NCI-H510A treated with DMSO at 0.1 percent for 48 hours (cell line): ENCODE measurements at places on chromosomes 1 and 21.

- no peak for DNase-seq
Measured at GRCh38 chr1:193111641-193112090, 6.5 kb upstream of the GLRX2 start.

DNA sequence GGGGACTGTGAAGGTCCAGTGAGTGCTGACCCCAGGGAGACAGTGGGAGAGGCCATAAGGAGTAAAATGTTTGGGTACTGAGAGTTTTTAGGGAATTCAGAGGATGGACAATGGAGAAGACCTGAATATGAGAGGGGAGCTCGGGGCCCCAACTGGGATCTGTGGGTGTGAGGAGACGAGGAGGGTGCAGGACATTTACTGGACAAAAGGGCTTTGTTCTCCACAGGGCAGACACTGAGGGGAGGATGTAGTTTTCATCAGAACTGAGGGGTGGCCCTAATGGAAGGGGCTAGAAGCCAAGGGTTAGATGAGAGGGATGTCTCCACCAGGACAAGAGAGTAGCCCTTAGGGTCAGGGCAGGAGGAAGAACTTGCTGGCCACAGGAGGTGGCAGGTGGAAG lies 30.0 kb downstream of the TMCC2 start:
- no peak for DNase-seq

DNA sequence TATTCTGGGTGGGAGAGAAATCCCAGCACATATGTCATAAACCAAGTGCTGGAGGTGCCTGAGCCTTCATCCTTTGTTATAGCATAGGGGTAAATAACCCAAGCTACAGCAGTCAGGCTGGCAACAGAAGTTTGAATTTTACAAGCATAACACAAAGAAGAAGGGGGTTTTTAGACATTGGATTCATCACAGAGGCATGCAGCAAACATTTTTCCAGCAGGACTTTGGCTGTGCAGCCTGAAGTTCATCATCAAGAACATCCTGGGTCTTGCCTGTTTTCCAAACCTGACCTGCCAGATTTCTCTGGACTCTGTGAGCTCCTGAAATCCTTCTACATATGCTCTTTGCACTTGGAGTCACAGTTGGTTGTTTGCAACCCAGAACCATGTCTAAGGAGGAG lies 16.2 kb downstream of the PTGER3 start:
- DNase-seq: no peak

DNA sequence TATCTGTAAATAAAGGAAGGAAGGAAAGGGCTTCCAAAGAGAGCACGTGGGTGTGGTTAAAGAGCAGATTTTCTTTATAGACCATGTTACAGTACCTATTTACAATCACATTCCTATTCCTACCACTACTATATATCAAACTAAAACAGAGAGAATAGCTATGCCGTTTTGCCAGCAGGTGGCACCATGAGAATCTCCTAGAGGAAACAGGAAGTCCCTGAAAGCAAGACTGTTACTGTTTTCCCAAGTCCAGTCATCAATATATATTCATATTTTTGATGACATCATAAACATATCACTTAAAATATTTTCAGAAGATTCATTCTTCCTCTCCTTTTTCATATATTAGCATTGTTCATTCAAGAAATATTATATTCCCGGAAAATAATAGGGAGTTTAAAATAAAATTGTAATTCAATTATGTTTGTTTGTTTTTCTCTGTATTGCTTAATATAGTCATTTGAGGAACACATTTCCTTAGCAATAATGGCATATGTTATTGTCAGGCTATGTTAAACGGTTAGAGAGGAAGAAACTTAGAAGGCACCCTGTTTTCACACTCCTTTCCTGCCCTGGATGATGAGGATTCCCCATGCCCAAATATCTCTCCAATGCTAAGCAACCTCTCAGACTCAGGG lies 6.6 kb downstream of the CCDC190 start:
- DNase-seq: peak; percentile 66

DNA sequence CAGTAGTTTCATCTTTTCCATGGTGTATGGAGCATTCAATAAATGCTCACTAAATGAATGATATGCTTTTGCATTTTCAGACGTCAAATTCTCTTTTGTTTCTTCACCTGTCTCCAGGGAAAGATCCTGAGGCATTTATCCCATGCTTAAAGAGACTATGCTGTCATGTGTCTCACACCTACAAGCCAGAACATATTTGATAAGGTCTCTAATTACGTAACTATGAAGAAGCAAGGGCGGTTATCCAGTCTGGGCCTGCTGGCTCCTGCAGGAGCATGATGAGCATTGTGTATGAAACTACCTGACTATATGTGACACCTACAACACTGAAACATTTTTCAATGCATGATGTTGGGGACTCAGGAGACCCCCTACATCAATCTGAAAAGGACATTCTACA lies 51.8 kb downstream of the FBXO42 start:
- DNase-seq: no peak

GRCh38 chr1:155184835-155185782 lies 11.5 kb downstream of the TRIM46 start:
- DNase-seq: peak; percentile 18

GRCh38 chr1:230123280-230124185 lies 56.5 kb downstream of the GALNT2 start:
- no peak for DNase-seq

- no peak for DNase-seq
Measured at GRCh38 chr1:180181996-180182642, 27.4 kb downstream of the QSOX1 start.

DNA sequence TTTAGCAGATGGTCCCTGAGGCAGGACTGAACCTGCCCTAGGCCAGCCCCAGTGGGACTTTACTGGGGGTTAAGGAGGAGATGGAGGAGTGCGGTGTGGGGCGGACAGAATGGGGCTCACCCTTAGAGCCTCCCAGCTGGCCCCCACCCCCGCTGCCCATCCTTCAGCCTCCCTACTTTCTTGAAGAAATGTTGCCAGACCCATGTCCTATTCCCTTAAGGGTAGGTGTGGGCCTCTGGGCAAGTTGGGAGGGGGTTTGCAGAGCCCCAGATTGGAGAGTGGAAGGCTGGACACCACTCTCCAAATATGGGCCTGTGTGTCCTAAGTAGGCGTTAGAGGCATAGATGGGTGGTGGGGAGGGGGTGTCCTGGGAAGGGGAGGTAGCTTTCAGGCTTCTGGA lies 19.2 kb upstream of the EPS8L3 start:
- DNase-seq: no peak

GRCh38 chr1:76951153-76951552 lies 83.9 kb downstream of the ST6GALNAC5 start:
- DNase-seq: no peak

GRCh38 chr1:6958407-6959030 lies 173.3 kb downstream of the CAMTA1 start:
- no peak for DNase-seq

DNA sequence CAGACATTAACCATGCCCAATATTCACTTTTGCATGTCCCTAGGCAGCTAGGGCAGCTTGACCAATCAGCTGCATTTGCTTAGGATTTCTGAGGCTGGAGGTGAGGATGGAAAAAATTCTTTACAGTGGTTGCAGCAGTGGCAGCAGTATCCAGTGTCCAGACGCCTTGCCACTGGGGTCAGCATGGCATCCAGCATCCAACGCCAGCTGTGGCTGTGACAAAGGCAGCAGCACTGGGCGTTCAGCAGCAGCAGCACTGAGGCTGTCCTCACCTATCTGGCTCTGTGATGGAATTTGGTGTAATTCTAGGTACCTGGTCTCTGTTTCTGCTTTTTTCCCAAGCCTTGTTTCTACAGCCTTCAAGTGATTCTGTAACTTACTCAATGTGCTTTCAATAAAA lies 15.5 kb downstream of the RHBDL2 start:
- DNase-seq: no peak

DNA sequence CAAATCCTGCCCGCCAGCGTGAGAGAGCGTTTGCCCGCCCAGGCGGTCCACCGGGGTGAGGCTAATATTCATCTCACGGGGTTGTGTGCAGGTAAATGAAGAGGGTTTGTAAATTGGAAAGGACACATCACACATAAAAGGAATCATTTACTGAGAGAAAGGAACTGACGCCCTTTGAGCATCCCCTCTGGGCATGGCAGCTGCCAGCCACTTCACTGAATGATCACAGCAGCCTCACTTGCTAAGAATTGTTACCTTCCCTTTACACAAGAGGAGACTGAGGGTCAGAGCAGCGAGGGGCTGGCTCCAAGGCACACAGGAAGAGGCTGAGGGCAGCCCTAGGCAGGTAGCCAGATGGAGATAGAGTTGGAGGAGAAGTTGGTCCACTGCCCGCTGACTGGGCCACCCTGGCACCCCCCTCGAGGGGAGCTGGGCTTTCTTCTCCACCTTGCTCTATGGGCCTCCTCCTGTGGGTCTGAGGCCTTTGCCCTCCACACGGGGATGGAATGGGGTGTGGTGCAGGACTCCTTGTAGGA lies 96.0 kb downstream of the FOXD2 start:
- no peak for DNase-seq

DNA sequence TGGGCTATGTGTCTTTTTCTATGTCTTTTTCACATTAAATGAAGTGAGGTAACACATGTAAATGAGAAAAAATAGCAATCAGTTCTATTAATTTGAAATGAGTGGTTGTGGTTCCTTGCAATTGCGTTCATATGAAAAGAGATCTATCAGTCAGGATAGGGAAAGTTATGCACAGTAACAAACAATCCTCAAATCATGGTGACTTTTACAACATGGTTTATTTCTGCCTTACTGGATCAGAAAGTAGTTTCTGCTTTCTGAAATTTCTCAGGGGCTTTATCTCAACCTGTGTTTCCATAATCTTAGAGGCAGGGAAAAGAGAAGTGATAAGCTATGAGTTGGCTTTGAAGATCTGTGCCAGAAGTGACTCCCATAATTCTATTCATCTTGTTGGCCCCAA lies 39.0 kb downstream of the DOP1B start:
- DNase-seq: no peak

DNA sequence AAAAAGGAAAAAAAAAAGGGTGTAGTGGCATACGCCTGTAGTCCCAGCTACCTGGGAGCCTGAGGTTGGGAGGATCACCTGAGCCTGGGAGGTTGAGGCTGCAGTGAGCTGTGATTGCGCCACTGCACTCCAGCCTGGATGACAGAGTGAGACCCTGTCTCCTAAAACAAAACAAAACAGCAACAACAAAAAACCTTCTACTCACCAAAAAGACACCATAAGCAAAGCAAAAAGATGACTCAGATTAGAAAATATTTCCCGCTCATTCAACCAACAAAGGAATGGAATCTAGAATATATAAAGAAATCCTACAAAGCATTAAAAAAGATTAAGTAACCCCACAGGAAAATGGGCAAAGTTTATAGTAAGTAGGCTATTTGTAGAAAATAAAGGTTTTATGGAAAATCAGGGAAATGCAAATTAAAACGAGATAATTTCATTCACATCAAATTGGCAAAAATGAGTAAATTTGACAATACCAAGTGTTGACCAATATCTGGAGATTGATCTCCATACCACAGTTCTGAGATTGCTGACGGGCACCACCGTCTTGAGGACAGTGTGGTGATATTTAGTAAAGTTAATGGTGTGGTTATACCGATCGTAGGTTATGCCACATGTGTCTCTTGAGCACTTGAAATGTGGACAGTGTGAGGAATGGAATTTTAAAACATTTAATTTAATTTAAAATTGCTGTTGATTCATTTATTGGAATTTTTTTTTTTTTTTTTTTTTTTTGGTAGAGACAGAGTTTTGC lies 54.0 kb downstream of the PIK3CD start:
- DNase-seq: no peak

DNA sequence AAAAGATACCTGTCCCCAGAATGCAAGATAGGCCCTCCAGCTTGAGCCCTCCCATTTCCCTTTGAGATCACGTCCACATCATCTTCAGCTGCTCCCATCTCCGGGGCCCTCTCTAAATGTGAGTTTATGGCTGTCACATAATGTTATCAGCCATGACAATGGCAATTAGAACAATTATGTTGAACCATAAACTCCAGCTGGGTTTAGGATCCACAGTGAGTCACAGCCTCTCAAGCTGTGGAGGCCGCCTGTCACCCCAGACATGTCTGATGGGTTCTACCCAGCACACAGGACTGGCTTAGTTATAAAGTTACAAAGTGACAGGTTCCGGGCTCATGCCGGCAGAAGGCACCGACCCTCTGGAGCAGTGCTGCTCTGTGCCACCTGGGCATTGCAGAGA lies 597.3 kb downstream of the PTPRU start:
- DNase-seq: no peak

GRCh38 chr1:172588296-172589291 lies 55.6 kb downstream of the SUCO start:
- DNase-seq: no peak

DNA sequence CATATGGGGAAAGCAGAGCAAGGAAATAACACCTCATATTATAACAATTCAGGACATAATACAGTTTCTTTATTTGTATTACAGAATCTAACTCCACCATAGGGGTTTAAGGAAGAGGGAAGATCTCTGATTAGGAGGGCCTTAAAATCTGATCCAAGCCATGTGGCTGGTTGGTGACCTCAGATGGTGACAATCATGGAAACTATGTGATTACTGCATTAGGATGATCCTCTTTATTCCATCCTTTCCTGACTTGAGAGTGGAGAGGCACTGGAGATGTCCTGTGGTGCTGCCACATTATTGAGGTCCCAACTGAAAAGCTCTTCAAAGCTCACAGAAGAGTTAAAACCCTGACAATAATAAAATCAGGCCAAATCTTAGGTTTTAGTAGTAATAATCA lies 168.1 kb upstream of the BEND5 start:
- DNase-seq: no peak

DNA sequence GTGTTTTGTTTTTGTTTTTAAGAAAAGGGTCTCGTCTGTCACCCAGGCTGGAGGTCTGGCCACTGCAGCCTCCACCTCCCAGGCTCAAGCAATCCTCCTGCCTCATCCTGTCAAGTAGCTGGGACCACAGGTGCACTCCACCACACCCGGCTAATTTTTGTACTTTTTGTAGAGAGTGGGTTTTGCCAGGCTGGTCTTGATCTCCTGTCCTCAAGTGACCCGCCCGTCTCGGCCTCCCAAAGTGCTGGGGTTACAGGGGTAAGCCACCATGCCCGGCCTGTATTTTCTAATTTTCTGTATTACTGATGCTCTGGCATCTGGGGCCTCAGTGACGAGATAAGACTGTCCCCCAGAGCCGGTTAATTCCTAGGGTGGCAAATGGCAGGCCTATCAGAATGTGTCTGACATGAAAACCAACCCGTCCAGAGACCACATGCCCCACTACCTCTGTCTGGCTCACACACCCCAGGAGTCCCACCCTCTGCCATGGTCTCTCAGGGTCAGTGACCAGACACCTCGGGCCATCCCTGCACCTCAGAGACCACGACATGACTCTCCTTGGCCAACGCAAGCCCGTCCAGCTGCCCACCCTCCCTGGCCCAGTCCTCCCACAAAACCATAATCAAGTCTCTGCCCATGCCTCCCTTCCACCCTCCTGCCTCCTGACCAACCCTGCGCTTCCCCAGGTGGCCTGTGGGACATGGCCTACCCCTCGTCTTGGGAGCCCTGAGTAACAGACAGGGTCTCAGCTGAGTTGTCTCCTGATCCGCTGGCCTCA lies 12.5 kb downstream of the NPHP4 start:
- no peak for DNase-seq

GRCh38 chr1:178134061-178134460 lies 40.2 kb downstream of the RASAL2 start:
- DNase-seq: no peak

- DNase-seq: no peak
Measured at GRCh38 chr21:45114072-45114471, 39.7 kb downstream of the ADARB1 start.
